WTC11 (cell line): ENCODE measurements at places on chromosomes 2 and 18. TPM values are rescaled to one million over a fixed set of nuclear protein-coding genes. Genes with fewer than 3 reads are reported as not detected.
A peak's percentile ranks its signal among the peaks of the same experiment; 100 is the strongest.

DNA sequence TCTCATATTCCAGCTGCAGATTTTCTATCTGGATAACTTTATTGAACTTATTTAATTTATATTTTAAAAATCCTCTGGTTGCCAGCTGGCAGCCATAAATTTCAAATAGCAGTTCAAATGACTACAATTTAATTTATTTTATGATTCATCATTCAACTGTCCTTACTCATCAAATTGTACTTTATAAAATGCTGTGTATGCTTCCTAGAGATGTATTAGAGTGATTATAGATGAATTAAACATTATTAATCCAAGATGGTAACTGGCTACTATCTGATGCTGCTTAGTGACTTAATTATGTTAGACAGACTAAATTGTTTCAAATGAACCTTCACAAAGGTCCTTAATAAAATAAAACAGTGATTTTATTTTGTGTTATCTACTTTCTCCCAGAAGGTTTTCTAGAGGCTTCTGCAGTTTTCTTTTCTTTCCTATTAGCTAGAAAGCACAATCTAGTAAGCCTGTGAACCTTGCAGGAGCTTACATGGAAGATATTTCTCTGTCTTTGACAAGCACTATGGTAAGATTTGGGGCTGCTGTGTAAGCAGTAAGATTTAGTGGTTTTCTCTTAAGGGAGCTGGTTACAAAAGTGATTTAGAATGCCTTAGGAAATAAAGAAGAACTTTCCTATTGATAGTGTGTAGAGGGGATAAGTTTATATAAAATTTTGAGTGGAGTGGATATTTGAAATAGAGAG, 322.3 kb downstream of the FSIP2 start:
- no peak for DNase-seq

NGEF gene
- total RNA-seq: 4.5 to 6.6 TPM (median 5.4 TPM) in 3 replicates

SERPINB13 gene
- not detected in 3 replicates for total RNA-seq

DNA sequence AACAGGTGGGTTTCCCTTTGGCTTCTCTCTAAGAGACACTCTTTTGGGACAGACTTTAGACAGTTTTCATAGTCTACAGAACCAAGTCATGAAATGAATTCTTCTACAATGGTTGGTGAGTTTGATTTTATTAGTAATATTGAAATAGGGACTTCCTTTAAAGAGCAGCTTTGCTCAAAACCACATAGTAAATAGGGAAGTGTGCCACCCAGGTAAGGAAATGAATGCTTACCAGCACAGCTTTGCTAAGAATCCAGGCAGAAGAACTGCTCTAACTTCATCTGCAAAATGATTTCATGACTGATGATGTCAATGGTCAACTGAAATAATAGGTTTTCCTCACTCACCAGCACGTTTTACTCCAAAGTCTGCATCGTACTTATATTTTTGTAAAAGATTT, 89.2 kb downstream of the NYAP2 start:
- DNase-seq: no peak

DNA sequence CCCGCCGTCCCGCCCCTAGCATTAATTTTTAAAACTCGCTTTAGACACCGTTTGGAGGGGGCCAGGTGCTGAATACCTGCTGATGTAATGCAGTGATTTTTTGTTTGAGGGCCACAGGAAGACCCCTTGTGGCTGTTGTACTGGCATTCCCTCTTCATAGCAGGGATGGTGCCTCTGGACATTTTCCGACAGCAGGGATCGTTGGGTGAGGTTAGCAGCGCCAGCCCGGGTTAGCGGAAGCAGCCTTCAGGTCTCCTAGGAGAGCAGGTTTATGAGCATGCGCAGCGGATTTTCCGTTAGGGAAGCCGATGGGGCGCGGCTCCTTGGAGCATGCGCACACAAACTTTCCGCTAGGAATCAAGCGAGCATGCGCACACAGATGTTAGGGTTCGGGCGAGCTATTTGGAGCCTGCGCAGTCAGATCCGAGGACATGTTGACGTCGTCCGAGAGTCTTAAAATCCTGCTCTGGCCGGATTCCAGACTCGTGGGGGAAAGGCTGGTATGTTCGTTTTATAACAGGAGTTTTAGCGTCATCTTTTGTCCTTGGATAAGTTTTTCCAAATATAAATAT, 17.2 kb upstream of the C2orf74 start:
- peak; percentile 96 for DNase-seq

- no peak for DNase-seq
Measured at GRCh38 chr18:63247926-63248325, 71.6 kb downstream of the BCL2 start.

SERPINB11 gene
- total RNA-seq: not detected in 3 replicates

ZBTB7C gene
- 0.39 to 0.60 TPM (median 0.48 TPM) in 3 replicates for total RNA-seq

GRCh38 chr18:3663870-3664512, 214.0 kb downstream of the TGIF1 start:
- DNase-seq: no peak

DNA sequence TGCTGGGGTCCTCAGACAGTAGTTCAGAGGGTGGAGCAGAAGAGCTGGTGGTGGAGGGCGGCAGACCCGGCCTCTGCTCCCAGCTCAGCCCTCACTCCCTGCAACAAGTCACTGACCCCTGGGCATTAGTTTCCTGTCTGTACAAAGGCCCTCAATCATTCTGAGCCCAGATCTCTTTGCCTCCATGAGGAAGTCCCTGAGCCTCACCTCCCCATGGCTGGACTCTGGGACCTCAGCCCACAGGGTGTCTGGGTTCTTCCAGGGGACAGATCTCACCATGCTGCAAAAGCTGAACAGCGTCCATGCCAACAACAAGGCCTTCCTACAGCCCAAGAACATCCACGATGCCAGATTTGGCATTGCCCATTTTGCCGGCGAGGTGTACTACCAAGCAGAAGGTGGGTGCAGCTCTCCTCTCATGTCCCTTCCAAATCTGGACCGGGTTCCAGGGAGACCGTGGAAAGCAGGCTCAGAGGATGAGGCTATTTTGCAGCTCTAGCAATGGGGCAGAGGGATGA, 49.1 kb downstream of the MYO7B start:
- DNase-seq: no peak

DNA sequence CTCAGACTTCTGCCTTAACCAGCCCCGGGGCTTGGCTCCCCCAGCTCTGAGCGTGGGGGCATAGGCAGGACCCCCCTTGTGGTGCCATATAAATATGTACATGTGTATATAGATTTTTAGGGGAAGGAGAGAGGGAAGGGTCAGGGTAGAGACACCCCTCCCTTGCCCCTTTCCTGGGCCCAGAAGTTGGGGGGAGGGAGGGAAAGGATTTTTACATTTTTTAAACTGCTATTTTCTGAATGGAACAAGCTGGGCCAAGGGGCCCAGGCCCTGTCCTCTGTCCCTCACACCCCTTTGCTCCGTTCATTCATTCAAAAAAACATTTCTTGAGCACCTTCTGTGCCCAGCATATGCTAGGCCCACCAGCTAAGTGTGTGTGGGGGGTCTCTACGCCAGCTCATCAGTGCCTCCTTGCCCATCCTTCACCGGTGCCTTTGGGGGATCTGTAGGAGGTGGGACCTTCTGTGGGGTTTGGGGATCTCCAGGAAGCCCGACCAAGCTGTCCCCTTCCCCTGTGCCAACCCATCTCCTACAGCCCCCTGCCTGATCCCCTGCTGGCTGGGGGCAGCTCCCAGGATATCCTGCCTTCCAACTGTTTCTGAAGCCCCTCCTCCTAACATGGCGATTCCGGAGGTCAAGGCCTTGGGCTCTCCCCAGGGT, 5.5 kb downstream of the CTDSP1 start:
- no peak for DNase-seq

HOXD3 gene
- not detected in 3 replicates for total RNA-seq

GRCh38 chr2:203195331-203196036, 43.3 kb upstream of the CYP20A1 start:
- no peak for DNase-seq

LIMS2 gene
- 1.9 to 2.5 TPM (median 2.4 TPM) in 3 replicates for total RNA-seq

LTBP1 gene
- 33.4 to 33.8 TPM (median 33.6 TPM) in 3 replicates for total RNA-seq

GRCh38 chr2:105395691-105396090, 3.2 kb downstream of the FHL2 start:
- DNase-seq: no peak

PECR gene
- total RNA-seq: 13.9 to 21.3 TPM (median 19.6 TPM) in 3 replicates

GRCh38 chr2:42314892-42315468, 46.0 kb downstream of the COX7A2L start:
- DNase-seq: no peak

GRCh38 chr18:2970772-2971659, 41.9 kb downstream of the LPIN2 start:
- DNase-seq: no peak

DNA sequence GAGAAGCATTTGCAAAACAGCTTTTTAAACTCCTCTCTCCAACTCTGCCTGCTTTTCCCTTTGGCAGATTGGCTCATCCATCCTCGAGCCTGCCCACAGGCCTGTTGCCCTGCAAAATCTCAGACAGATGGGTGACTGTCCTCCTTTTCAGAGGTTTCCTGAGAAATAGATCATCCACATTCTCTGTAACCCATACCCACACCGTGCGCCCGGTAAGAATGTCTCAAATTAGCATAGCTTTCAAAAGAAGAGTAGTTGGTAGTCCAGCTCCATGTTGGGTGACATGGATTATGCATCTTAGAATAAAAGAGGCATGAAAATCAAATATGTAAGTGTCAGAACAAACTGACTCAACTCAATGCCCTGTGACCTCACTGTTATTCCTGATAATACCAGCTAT, 457.9 kb downstream of the TSN start:
- DNase-seq: no peak

DNA sequence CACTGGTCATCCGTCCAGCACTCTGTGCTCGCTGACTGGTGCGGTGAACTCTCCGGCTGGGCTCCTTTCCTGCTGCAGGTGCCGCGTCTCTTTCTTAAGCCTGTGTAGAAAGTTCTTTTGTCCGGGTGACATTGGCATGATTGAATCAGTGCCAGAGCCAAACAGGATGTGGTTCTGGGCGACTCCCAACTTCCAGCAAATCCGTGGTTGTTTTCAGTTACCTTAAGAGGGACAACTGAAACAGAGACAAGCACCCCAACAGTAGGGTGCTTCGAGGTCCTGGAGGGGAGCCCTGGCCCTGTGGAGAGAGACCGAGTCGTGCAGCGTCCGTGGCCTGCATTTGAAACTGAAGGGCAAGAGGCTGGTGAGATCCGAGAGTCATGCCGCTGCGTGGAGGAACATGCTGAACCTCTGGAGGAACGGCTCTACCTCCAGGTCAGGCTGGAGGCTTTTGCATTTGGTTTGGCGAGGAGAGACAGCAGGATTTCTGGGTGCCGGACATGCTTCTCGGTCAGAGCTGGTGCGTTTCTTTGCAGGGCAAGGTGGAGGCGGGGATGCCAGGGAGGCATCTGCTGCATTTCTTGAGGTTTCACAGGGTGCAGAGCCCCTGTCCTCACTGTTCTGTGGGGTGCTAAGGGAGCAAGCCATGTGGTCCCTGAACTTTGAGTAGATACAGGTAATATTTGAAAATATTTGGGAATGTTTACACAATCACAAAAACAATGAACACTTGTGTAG, 26.8 kb downstream of the SH3BP4 start:
- DNase-seq: no peak

DNA sequence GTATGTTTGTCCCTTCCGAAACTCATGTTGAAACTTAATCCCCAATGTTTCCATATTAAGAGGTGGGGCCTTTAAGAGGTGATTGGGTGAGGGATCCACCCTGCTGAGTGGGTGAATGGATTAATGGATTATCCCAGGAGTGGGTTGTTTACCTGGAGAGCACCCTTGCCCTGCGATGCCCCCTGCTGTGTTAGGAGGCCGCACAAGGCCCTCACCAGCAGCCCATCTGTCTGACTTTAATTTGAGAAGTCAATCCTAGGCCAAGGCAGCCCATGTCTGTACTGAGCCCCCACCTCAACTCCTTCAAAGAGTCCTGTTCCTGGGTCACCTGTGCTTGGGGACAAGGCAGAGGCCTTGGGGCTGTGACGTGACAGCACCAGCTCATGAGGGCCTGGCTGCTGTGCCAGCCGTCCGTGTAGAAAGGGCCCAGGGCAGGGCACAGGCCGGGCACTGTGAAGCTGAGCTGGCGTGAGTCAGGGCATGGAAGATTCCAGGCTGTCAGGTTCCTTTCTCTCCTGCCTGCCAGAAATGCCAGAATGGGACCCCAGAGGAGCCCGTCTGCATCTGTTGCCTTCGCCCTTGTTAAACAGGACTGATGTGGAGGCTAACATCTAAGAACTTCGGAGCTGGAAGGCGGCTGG, 21.3 kb upstream of the TAF1B start:
- DNase-seq: no peak

GRCh38 chr2:186559848-186560247, 30.0 kb upstream of the ITGAV start:
- DNase-seq: no peak

EMILIN1 gene
- total RNA-seq: 3.0 to 4.0 TPM (median 3.5 TPM) in 3 replicates
